ENCODE measurements at places on chromosomes 7 and 10.

DNA sequence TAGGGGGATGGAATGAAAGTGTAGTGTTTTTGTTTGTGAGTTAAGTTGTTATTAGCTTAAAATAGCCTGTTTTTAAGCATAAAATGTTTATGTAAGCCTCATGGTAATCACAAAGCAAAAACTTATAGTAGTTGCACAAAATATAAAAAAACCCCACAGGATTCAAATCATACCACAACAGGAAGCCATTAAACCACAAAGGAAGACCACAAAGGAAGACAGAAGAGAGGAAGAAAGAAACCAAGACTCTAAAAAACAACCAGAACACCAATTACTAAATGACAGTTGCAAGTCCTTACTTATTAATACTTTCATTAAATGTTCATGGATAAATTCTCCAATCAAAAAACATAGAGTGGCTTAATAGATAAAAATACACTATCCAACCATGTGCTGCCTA, 63.6 kb downstream of the ANKRD7 start:
- DNase-seq, result no peak

GRCh38 chr7:157032128-157032527, 21.7 kb upstream of the MNX1 start:
- DNase-seq, result no peak

DNA sequence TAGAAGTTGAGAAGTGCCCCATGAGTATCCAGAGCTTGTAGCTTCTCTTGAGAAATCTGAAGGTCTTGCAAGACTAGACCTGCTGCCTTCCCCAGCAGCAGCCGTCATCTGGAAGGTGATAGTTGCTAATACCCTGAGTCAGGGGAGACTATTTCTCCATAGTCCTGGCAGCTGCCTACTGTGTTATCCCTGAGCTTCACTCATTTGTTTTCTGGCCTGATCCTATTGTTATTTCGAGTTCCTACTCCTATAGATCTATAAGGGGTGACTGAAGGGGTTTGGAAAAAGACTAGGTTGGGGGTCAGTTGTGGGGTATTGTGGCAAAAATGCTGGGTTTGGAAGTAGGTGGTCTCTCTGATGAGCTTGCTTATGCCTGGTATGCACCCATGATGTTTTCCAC, 297.8 kb downstream of the CNTNAP2 start:
- no peak for DNase-seq

DNA sequence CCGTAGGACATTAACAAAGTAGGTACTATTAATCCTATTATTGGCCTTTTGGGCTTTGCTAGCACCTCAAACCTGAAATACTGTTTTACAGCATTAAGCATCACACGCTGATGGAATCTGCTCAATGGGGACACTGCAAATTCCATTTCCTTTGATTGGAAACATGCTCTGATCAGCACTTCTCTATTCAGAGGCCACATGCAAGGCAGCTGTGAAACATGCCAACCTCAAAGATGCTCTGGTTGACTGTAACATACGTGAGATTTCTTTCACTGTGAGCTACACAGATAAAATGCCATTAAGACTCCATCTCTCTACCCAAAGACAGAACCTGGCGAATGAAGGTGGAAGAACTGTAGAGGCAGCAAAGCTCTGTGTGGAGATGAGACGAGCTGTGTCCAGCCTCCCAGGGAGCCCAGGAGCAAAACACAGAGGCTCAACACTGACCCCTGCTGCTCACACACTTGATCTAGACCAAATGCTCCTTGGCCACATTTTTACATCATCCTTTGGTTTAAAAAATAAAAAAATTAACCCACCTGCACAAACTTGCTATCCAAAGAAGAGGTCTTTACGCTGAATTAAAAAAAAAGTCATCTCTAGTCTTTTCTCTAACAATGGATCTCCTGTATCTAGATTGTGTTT, 8.0 kb downstream of the RSU1 start:
- DNase-seq, result no peak

DNA sequence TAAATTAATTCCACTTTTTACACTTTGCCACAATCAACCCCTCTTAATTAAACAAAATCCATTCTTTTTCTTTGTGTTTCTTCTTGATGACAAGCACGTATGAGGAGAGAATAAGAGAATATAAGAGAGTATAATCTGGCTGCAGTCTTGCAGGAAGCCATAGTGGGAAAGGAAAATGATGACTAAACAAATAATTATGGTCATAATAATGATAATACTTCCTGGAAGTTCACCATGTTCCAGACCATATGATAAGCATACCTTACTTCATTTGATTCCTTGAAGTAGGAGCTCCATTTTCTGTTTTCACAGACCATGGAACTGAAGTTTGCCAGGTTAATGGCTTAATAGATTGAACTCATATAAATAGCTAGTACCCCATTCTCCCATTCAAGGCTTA, 237.8 kb downstream of the SEMA3D start:
- no peak for DNase-seq

GRCh38 chr10:110184398-110184797, 23.0 kb upstream of the MXI1 start:
- no peak for DNase-seq

GRCh38 chr7:41205600-41205999, 497.3 kb downstream of the INHBA start:
- no peak for DNase-seq

- no peak for DNase-seq
Measured at GRCh38 chr10:85918371-85918770, 448.2 kb downstream of the GRID1 start.

DNA sequence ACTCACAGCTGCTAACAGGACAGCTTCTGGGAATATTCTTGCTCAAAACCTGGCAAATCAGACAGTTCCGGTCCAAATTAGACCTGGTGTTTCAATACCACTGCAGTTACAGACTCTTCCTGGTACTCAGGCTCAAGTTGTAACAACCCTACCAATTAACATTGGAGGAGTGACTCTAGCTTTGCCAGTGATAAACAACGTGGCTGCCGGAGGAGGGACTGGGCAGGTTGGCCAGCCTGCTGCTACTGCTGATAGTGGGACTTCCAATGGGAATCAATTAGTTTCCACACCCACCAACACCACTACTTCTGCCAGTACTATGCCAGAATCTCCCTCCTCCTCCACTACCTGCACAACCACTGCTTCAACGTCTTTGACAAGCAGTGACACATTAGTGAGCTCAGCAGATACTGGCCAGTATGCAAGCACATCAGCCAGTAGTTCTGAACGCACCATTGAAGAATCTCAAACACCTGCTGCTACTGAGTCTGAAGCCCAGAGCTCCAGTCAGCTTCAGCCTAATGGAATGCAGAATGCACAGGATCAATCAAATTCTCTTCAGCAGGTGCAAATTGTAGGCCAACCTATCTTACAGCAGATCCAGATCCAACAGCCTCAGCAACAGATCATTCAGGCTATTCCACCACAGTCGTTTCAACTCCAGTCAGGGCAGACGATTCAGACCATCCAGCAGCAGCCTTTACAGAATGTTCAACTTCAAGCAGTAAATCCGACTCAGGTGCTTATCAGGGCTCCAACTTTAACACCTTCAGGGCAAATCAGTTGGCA, 2.1 kb downstream of the SP4 start:
- no peak for DNase-seq

- no peak for DNase-seq
Measured at GRCh38 chr7:30351286-30351685, 66.9 kb downstream of the ZNRF2 start.

- DNase-seq, result no peak
Measured at GRCh38 chr10:84429926-84430520, 101.6 kb downstream of the CCSER2 start.

- no peak for DNase-seq
Measured at GRCh38 chr7:113394856-113395255, 276.5 kb upstream of the SMIM30 start.

DNA sequence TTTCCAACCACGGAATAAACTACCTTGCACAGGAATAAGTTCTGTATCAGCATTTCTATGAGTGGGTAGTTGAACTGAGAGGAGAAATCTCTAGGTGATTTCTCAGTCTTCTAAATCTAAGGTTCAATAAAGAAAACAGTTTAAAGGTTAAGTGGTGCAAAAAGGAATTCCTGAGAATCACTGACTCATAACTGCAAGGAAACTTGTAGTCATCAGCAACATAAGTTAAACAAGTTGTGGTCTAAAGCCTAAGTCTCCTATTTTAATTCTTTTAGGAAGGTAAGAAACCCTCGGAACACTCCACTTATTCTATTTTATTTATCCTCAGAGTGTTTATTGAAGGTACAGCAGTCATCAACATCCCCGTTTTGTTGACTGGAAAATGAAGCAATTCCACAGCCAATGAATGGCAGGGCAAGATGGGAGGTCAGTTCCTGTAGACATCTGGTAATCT, 92.4 kb upstream of the PIK3CG start:
- no peak for DNase-seq

DNA sequence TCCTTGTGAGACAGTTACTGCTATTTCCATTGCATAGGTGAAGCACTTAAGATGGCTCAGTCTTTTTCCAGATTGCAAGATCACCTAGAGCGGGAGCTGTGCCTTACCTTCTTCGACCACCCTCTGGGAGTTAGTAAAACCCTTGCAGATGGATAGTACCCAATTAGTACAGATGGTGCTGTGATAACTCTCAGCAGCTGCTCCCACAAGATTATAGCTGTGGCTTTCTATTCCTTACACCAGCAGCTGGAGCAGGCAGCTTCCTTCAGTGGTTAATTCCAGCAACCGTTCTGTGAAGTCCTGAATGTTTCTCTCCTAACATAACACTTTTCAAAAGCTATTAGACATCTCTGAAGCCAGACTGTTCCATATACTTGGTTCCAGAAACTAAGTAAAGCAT, 796.8 kb downstream of the XPNPEP1 start:
- DNase-seq, result no peak

- no peak for DNase-seq
Measured at GRCh38 chr10:97497572-97498075, 598 bp downstream of the MMS19 start.

DNA sequence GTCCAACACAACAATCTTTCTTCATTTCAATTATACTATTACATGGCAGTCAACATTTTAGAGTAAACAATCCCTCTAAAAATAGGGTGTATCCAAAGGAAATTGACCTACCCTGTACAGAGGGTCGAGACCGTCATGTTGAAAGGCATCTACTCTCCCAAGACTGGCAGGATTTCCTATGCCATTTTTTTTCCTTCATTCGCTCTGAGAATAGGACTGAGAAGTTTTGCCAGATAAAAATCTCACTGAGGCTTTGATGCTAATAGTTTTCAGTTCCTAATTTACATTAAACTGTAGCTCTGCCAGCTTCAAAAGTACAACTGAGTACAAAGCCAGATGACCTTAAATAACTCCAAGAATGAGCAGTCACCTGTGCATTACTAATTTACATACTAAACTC, 84.5 kb upstream of the SEMA3C start:
- DNase-seq, result no peak

DNA sequence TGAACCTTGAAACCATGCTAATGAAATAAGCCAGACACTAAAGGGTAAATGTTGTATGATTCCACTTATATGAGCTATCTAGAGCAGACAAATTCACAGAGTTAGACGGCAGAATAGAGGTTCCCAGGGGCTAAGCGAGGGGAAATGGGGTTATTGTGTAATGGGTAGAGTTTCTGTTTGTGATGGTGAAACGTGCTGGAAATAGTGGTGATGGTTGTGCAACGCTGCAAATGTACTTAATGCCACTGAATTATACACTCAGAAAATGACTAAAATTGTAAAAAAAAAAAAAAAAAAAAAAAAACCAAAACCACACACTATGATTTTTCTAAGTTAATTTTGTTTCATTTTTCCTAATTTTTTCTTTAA, 30.0 kb downstream of the SFXN4 start:
- no peak for DNase-seq

GRCh38 chr10:124301736-124302135, 117.0 kb downstream of the OAT start:
- no peak for DNase-seq

DNA sequence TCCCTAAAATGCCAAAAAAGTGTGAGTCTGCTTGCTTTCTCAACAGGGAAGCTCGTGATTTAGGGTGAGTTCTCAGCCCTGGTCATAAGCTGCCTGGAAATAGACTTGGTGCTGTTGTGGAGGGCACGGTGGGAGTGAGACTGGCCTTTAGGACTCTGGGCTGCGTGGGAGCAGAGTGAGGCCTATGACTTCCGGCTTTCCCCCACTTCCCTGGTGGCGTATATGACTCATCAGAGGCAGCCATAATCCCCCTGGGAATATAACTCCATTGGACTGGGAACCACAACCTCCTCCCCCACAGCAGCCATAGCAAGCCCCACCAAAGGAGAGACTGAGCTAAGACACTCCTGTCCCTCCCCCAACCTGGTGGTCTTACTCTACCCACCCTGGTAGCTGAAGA, 95.0 kb downstream of the PON1 start:
- DNase-seq, result no peak

DNA sequence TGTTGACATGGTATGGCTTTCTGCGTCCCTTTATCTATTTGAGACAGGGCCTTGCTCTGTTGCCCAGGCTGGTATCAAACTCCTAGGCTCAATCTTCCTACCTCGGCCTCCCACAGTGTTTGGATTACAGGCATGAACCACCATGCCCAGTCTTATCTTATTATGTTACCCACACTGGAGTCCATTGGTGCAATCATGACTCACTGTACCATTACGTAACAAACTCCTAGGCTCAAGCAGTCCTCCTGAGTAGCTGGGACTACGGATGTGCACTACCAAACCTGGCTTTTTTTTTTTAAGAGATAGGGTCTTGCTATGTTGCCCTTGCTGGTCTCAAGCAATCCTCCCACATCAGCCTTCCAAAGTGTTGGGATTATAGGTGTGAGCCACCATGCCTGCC, 66.7 kb downstream of the CCDC3 start:
- DNase-seq, result no peak

DNA sequence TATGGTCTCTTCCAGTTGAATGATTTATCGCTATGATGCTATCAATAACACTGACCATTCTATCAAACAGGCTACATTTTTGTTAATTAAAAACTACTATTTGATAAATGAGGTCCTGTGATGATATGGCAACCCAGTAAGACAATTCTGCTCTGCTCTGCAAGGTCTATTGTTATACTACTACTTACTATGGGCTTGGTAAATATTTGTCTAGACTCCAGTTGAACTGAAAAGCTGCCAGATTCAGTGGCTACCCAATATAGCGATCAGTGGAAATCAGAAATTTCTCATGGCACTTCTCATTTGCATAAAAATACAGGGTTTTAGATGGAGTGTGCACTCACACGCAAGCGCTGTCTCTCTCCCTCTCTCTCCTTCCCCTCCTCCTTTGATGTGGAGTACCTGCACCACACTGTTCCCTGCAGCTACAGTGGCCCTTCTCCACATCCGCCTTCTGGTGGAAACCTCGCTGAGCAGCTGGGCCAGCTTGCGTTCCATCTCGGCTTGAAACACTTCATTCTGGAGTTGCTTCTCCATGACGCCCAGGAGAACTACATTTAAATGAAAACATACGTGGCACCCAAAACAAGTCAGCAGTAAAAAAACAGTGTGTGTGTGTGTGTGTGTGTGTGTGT, 77.9 kb downstream of the KIAA1549 start:
- no peak for DNase-seq
